Lower leg skin (tissue), 4 donors: ENCODE measurements at places on chromosomes 11 and 22. TPM values are rescaled to one million over a fixed set of nuclear protein-coding genes. Genes with fewer than 3 reads are reported as not detected.

SF3B2 gene
- total RNA-seq = 120 TPM

GRCh38 chr11:72668629-72669347, 5.4 kb downstream of the PDE2A start:
- no peak for DNase-seq

- peak; percentile 84 for DNase-seq
Observed at GRCh38 chr11:1746956-1747752, 3.2 kb downstream of the IFITM10 start.

APOBEC3H gene
- total RNA-seq = not detected

GRCh38 chr22:23457380-23457985, 122.6 kb downstream of the IGLL1 start:
- peak; percentile 79 for DNase-seq

TRIM49 gene
- not detected for total RNA-seq

- DNase-seq = no peak
Observed at GRCh38 chr11:102603091-102603490, 22.0 kb downstream of the MMP20 start.

- no peak for DNase-seq
Observed at GRCh38 chr11:7545611-7546010, 31.8 kb downstream of the PPFIBP2 start.

SYT13 gene
- not detected for total RNA-seq

- peak; percentile 88 for DNase-seq
Observed at GRCh38 chr22:44975427-44976262, 34.2 kb downstream of the PHF21B start.

- no peak for DNase-seq
Observed at GRCh38 chr11:44615041-44615755, 49.7 kb downstream of the CD82 start.

- no peak for DNase-seq
Observed at GRCh38 chr11:128946648-128947047, 4.0 kb upstream of the TP53AIP1 start.

DNA sequence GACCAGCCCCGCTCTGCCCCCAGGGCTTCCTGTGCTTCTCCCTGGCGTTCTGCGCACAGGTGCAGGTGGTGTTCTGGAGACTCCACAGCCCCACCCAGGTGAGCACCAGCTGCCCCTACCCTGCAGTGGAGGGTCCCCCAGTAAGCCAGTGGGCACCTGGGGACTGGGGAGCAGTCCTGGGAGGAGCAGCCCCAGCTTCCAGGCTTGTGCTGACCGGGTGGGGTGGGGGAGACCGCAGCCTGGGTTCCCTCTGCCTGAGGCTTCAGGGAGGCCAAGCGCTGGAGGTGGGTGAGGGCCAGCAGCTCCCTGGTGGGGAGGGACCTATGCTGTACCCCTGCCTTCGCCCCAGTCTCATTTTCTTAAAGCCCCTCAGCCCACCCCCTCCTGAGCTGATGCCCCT, 6.9 kb downstream of the TSPAN32 start:
- DNase-seq = peak; percentile 78
